CD8-positive, alpha-beta memory T cell (primary cell): ENCODE measurements at places on chromosomes 12 and 14. TPM values are rescaled to one million over a fixed set of nuclear protein-coding genes. Genes with fewer than 3 reads are reported as not detected.

RPS29 gene
- 8,830 TPM for polyA plus RNA-seq

DNA sequence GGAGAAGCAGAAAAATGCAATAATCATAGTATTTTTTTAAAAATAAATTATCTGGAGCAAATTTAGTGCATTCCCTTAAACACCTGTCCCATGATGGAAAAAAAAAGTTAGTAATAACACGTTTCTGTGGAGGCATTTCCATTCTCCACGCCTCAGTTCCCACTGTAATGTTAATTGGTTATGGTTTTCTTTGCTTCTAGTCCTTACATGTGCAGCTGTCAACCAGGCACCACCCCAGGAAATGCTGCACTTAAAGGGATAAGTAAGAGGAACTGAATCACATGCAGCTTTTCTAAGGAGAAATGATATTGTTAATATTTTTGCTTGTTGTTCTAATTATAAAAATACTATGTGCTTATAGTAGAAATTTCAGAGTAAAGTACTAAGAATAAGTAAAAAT lies 240.3 kb downstream of the ZFP36L1 start:
- no peak for DNase-seq

DNA sequence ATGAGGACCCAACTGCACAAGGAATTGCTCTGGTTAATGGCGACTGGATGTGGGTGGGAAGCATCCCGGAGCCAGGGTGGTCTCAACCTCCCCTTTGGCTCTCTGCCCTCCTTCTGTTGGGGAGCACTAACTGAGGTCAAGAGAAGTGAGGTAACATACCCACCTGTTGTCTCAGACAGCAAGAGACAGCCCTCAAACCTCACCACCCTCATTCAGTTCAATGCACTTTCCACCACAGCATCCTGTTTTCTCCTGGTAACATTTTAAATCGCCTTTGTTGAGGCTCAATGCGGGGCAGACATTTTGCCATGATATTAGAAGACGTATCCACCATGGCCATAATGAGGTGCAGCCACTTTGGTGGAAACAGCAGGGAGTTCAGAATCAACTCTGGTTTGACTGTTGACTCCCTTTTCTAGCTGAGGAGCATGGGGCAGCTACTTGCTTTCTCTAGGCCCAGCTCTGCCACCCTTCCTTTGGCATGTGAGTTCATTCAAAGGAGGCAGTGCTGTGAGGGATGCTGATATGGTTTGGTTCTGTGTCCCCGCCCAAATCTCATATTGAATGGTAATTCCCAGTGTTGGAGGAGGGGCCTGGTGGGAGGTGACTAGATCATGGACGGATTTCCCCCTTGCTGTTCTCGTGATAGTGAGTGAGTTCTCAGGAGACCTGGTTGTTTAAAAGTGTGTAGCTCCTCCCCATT lies 338.6 kb downstream of the PCNX1 start:
- DNase-seq, result no peak

DNA sequence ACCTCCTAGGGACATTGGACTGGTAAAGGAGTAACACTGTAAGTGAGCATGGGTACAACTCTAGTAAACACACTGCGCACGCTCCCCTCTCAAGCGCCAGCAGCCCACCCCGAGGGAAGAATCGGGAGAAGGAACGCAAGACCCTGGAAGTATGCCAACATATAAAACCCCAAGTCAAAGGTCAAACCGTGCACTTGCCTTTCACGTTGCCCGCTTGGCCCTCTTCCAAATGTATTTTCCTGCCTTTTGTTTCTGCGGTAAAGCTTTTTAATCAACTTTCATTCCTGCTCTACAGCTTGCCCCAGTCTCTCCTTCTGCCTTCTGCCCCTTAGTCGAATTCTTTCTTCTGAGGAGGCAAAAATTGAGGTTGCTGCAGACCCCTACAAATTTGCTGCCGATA lies 17.6 kb upstream of the CHST11 start:
- DNase-seq, result no peak
